ENCODE measurements at places on chromosomes 12 and 14. TPM values are rescaled to one million over a fixed set of nuclear protein-coding genes. Genes with fewer than 3 reads are reported as not detected.
A peak's percentile ranks its signal among the peaks of the same experiment; 100 is the strongest.

GRCh38 chr12:100279607-100280244, 12.7 kb downstream of the SCYL2 start:
- no peaks in the 10 kb centered on the region for H3K4me1 ChIP-seq
- no peak overlapping the region for H3K4me3 ChIP-seq

PAPLN gene
- 16.5 TPM for total RNA-seq

- H3K36me3 ChIP-seq = no peaks in the 10 kb centered on the region
- DNase-seq = no peak
- H3K4me1 ChIP-seq = no peaks in the 10 kb centered on the region
- H3K27me3 ChIP-seq = no peaks in the 10 kb centered on the region
- H3K27ac ChIP-seq = no peak overlapping the region
- no peak overlapping the region for H3K4me3 ChIP-seq
These were observed 45.0 kb downstream of the FAM186A start for GRCh38 chr12:50351120-50352043.

SLC39A5 gene
- 3.2 TPM for total RNA-seq

RNASE1 gene
- total RNA-seq = 10.7 TPM

- H3K27me3 ChIP-seq = no peaks in the 10 kb centered on the region
- no peaks in the 10 kb centered on the region for H3K36me3 ChIP-seq
- H3K4me3 ChIP-seq = no peak overlapping the region
- peaks cover 12% of the 10 kb centered on the region for H3K4me1 ChIP-seq
- H3K27ac ChIP-seq = no peak overlapping the region
- DNase-seq = peak; percentile 68
These were observed 281.7 kb upstream of the AMIGO2 start for GRCh38 chr12:47361389-47362021.

KRT78 gene
- total RNA-seq = not detected

DNA sequence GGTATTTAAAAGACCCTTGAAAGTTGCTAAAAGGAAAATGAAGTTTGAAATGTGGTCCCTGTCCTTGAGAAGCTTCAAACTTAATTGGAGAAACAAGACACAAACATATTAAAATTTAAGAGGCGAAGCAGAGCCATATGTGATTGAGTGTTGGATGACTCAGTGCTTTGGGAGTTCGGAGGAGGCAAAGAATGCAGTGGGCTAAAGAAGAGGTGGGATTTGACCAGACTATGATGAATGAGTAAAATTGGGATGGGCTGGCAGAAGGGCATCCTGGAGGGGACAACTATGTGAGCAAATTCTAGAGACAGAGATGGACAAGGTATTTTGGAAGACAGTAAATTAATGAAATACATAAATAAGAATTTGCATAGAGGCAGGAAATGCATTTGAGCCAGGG, 358.6 kb downstream of the EGLN3 start:
- H3K4me1 ChIP-seq = no peaks in the 10 kb centered on the region
- no peaks in the 10 kb centered on the region for H3K36me3 ChIP-seq
- H3K27ac ChIP-seq = no peak overlapping the region
- DNase-seq = no peak
- H3K4me3 ChIP-seq = no peak overlapping the region

SPIC gene
- not detected for total RNA-seq

DNA sequence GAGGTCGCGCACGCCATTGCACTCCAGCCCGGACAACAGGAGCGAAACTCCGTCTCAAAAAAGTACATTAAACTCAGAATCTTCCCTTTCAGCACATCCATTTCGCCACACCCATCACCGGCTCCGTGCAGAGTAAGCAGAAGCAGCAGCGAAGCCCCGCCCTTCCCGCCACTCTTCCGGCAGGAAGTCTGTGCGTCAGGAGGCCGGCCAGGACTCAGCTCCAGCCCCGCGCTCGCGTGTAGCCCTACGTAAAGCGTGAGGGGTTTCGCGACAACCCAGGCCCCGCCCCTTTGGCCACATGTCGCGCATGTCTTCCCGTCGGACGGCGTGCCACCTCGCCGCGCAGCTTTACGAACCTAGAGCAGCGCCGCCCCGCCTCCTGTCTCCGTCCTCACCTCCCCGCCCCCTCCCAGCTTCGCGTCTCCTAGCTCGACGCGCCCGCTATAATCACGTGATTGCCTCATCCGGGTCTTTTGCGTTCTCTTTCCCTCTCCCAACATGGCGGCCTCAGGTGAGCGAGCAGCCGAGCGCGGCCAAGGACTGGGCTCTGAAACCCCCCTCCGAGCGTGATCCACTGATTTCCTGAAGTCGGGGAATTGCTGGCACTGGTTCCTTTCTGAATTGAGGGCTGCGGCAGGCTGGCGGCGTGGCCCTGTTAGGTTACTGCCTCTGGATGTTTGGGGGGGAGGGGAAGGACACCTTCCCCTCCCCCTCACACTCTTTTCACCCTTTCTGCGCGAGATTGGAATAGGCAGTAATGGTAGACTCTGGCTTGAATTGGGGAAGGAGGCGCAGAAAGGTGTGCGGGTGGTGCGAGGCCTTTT, at the start of gene EIF4B:
TSS of gene EIF4B (plus strand) at position 471 of the 824 bp plus-strand sequence. CDS start at position 499, 28 bp downstream.
- peak; percentile 100 for DNase-seq
- H3K4me1 ChIP-seq = peaks cover 3% of the 10 kb centered on the region
- H3K36me3 ChIP-seq = peaks cover 30% of the 10 kb centered on the region
- no peaks in the 10 kb centered on the region for H3K27me3 ChIP-seq
- peak within 1 kb of the TSS; percentile 98 for H3K4me3 ChIP-seq

DLGAP5 gene
- total RNA-seq = 112 TPM

DNA sequence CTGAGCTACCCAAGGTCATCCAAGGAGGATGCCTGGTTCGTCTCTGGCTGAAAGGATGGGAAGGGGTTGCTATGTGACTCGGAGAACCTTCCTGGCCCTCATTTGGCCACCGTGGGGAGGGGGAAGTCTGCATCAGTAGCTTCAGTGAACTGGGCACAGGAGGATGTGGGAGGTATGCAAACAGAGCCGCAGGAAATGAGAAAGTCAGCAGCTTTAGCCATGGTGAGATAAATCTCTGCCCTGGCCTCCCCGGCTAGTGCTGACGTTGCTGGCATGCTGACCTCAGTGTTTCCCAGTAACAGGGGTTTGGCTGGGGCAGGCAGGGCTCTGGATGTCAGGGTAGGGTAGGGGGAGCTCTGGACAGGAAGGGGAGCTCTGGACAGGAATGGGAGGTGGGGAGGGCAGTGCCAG, 2.3 kb upstream of the CEBPE start:
- H3K4me1 ChIP-seq = peaks cover 12% of the 10 kb centered on the region
- H3K27ac ChIP-seq = no peak overlapping the region
- H3K36me3 ChIP-seq = no peaks in the 10 kb centered on the region
- H3K27me3 ChIP-seq = no peaks in the 10 kb centered on the region

- H3K36me3 ChIP-seq = no peaks in the 10 kb centered on the region
- H3K4me1 ChIP-seq = no peaks in the 10 kb centered on the region
- H3K4me3 ChIP-seq = no peak overlapping the region
- DNase-seq = peak; percentile 75
- no peaks in the 10 kb centered on the region for H3K27me3 ChIP-seq
These were observed 37.2 kb upstream of the C14orf132 start for GRCh38 chr14:96001866-96002497.

AICDA gene
- total RNA-seq = not detected

DNA sequence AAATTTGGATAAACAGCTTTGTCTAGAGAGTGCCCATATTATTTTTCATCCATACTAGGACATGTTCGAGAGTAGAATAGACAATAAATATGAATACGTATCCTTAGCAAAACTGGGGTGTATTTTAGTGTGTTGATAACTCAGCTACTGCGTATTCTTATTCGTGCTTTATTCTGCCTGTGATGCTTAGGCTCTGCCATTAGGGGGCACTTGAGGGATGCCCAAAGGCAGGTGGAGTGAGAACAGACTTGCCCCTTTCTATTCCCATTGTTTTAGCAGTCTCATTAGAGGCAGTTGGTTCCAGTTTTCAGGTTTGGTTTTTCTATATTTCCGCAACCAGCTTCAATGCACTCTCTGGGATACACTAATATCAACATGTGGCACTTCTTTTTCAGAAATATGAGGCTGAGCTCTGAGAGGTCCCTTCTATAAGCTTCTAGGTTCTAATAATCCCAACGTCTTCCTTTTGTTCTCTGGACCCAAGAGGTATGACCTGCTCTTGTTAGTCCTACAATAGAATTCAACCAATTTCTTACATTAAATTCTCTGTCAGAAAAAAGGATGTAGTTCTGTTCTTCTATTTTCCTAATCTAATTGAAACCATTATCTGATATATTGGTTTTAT, 985.7 kb upstream of the FBXO33 start:
- no peaks in the 10 kb centered on the region for H3K4me1 ChIP-seq
- H3K27me3 ChIP-seq = no peaks in the 10 kb centered on the region
- DNase-seq = peak; percentile 84
- no peak overlapping the region for H3K4me3 ChIP-seq
- H3K36me3 ChIP-seq = no peaks in the 10 kb centered on the region
